Stimulated activated CD8-positive, alpha-beta memory T cell treated with anti-CD3 and anti-CD28 coated beads, Interleukin-2, amount 100 ng/mL, for 1 hour (primary cell): ENCODE measurements at places on chromosomes 7 and 10.

DNA sequence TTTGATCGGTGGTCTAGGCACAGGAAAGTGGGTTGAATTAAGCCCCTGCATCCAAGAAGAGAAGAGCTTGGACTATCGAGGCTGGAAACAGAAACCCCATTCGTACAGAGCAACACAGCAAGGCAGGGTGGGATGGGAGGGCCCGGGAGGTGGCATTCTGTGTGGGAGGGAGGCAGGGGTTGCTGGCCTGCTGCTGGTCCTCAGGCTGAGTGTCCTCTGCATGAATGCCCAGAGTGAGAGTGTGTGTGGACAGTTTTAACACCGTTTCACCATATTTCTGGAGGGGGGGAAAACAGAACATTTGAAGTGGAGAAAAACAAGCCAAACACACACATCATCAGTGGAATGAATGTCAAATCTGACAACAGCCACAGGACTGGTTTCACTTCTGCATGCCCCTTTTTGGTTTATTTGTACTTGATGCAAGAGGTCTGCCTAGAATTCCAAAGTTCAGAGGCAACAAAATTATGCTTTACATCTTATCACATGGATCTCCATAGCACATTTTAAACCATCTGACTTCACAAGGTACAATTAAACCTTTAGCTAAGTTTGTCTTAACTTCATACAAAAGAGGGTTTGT, 11.1 kb upstream of the ENO4 start:
- DNase-seq: no peak

GRCh38 chr10:71124921-71125748, 87.2 kb upstream of the UNC5B start:
- DNase-seq: no peak

- no peak for DNase-seq
Measured at GRCh38 chr10:4088354-4089066, 303.5 kb upstream of the KLF6 start.

DNA sequence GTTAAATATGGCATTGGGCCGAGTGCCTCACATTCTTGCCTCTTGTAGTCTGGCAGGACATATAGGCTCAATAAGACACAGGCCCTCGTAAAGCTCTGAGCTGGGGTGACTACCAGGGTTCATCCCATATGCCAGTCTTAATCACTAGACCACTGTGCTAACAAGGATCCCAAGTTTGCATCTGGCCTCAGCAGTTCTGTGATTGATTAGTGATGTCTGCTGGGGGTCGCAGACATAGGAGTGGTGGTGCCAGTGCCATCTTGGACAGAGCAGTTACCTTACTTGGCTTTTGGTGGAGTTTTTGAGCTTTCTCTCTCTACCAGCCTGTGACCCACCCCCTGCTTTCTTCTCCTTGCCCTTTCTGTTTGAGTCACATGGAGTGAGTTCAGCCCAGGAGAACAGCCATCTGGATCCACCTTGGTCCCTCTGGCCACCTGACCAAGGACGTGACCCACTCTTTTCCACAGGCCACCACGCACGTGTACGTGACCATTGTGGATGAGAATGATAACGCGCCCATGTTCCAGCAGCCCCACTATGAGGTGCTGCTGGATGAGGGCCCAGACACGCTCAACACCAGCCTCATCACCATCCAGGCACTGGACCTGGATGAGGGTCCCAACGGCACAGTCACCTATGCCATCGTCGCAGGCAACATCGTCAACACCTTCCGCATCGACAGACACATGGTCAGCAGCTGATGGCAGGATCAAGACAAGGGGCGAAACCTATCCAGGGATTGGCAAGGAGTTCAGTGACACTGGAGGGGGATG, 4.1 kb upstream of the VSIR start:
- DNase-seq: no peak

- DNase-seq: no peak
Measured at GRCh38 chr7:38628630-38629385, 2.4 kb downstream of the AMPH start.
